ENCODE measurements at places on chromosomes 16 and 17.

GRCh38 chr16:74558873-74559272 is 48.0 kb downstream of the GLG1 start:
- DNase-seq = no peak

- DNase-seq = peak; percentile 75
These were observed 23.7 kb upstream of the KDM8 start for GRCh38 chr16:27179500-27180072.

DNA sequence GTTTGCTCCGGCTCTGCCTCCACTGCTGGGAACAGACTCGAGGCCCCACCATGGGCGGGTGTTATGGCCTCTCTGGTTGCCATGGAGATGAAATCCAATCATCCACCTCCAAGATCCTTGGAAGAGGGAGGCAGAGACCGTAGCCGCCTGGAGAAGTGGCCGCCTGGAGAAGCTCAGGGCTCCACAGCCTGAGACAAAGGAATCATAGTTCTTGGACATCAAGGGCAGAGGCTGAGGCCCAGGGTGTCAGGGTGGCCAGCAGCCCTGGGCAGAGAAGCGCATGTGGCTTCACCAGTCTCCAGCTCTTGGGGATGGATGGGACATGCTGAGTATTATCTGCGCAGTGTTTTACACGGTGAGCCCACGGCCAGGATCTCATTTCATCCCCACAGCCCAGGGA is 36.2 kb downstream of the ABR start:
- no peak for DNase-seq

DNA sequence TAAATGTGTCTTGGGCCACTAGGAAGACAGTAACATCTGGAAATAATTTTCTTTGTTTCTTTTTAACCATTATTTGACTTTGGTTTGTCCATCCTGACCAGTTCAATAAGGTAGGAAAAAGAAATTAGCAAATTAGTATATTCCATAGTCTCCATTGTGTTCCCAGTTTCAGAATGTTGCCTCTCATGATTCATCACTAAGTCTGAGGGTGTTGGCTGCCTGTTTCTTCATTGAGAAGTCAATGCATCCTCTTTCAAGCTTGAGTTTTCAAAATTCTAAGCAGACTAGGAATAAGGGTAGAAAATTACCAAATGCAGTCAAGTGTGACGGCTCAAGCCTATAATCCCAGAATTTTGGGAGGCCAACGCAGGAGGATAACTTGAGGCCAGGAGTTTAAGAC is 41.9 kb downstream of the ZFHX3 start:
- DNase-seq = no peak

DNA sequence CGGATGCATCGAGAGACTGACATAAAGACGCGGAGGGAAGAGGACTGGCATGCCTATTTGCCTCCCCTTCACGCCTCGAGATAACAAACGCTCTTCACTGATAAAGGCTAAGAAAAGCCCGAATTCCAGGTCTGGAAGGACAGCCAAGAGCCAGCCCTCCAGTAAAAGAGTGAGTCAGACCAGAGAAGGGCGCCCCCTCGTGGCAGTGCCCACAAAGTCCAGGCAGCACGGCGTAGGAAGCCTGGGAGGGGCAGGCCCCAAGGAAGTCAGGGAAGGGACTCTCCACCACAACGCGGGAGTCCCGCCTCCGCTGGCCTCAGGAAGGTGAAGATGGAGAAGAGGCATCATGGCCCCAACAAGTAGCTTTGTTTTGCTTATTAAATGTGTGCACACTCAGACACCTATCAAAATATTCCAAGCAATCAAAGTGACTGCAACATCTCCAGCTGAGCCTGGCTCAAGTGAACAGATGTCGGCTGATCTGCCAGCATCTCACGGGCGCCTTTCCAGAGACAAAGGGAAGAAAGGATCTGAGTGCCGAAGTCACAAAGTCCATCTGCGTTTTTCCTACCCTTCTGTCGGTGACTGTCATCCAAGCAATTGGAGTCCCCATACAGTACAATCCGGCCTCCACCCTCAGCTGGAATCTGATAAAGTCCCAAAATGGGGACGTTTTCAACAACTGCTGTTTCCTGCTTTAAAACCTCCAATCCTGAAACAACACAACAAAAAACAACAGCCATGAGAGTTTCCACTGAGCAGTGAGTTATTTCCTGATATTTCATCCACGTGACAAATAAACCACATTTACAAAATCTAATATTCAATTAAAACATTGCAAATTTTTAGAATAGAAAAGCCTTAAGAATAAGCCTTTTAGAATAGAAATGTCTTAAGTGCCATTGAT is 20.4 kb upstream of the SLC38A8 start:
- DNase-seq = peak; percentile 59

GRCh38 chr17:63675231-63675606 is 24.7 kb downstream of the LIMD2 start:
- DNase-seq = no peak
